T-helper 17 cell (primary cell): ENCODE measurements at places on chromosomes 12 and 14.

DNA sequence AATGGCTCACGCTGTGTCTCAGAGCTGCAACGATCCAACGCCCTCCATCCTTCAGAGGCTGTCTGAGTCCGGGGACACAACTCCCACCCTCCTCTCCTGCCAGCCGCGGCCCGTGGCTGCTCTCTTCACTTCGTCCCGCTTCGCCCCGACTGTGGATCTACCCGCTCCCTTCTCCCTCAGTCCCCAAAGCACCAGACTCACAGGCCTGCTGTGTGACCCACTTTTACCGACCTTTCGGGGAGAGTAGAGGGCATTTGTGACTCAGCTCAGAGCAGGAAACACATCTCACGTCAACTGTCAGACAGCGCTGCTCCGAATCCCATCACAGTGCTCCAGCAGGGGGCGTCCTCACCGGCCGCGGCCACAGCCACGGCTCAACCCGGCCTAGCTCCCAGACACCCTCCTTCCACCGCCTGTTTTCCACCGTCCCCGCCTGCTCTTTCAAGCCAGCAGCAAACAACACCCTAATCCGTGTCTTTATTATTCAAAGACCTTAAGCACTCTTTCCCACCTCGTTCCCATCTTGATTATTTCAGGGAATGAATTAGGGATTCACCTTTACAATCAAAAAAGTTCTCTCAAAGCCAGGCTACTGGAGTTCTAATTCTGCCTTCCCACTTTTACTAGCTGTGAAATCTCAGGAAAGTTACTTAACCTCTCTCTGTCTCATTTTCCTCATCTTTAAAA, 5.0 kb upstream of the AQP2 start:
- DNase-seq: peak; percentile 74

- no peak for DNase-seq
Observed at GRCh38 chr12:85424581-85425348, 144.7 kb downstream of the ALX1 start.

DNA sequence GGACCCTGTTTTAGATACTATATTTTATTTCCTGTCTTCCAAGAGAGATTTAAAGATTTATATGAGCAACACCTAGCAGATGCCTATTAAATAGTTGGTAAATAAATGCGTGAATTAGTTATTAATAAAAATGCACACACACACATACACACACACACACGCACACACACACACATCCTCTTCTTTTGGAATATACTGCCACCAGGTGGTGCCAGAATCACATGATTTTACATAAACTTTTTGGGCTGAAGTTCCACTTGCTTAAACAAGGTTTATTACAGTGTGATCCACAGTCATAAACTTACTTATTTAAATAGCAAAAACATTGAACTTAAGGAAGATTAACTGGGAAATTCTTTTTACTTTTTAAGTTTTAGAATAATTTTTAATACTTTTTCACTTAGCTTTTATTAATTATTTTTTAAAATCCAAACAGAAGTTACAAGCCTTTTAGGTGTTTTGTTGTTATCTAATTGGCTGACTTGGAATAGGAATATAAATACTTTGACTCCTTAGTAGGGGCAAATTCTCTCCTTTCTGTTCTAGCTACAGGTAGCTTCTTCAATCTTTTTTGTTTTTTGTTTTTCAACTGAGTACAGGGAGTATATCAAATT, 17.5 kb downstream of the RAD51B start:
- peak; percentile 30 for DNase-seq

GRCh38 chr12:30269496-30269895, 426.2 kb downstream of the IPO8 start:
- no peak for DNase-seq

- DNase-seq: no peak
Observed at GRCh38 chr14:103974575-103974974, 32.2 kb upstream of the RD3L start.

GRCh38 chr12:79662046-79662811, 28.5 kb downstream of the PAWR start:
- no peak for DNase-seq

DNA sequence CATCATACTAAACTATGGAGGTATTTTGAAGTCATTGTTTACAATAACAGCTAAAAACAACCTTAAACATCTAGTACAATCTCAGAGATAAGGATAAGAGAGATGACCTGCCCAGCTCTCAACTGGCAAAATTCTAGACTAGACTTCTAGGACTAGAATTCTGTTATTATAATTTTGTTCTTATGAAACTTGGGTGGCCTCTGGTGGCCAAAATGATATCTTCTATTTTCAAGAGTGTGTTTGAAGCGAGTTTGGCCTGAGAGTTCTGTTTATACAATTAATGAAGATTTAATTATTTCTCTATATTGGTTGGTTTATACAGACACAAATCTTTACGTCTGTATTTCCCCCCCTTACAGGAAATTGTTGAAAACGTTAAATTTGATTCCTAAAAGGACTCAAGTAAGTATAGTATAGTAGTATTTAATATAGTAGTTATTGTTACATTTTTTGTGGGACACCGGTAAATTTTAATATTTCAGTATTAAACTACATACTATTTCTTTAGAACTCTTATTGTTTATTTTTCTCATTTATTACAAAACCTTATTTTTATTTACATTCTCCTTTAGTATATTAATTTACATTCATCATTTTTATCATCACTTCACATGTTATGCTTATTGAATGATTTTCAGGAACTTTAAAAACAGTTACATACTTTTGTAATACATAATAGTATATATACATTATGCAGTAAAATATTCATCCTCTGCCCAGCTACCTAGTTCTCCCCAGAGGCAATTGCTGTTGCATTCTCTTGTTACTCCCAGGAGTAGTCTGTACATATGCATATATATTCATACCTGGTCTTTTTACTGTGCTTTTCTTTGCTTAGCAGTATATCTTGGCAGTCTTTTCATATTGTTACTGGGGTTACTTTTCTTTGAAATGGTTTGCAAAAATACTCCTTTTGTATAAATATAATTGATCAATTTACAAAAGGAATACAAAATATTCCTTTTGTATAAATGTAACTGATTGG, 6.6 kb downstream of the PPHLN1 start:
- DNase-seq: no peak

- no peak for DNase-seq
Observed at GRCh38 chr14:102907303-102907844, 15.1 kb upstream of the AMN start.

- DNase-seq: no peak
Observed at GRCh38 chr12:15757553-15758255, 31.5 kb downstream of the EPS8 start.

GRCh38 chr12:102965281-102966155, 8.0 kb downstream of the ASCL1 start:
- no peak for DNase-seq

DNA sequence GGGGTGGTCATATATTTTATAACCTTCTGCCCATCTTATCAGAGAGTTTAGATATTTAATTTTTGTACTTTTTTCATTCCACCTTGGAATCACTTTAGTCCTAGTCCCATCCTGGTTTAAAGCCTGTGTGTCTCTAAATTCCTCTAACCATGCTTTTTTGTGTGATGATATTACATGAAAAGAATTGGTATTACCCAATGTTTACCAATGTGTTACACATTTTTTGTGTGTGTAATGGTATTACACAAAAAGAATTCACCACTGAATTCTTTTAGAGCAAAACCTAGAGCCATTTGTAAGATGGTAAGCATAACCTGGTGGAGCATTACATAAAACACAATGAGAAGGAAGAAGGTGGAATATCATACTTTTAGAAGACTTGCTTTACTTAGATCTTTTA, 77.5 kb downstream of the FAR2 start:
- no peak for DNase-seq

DNA sequence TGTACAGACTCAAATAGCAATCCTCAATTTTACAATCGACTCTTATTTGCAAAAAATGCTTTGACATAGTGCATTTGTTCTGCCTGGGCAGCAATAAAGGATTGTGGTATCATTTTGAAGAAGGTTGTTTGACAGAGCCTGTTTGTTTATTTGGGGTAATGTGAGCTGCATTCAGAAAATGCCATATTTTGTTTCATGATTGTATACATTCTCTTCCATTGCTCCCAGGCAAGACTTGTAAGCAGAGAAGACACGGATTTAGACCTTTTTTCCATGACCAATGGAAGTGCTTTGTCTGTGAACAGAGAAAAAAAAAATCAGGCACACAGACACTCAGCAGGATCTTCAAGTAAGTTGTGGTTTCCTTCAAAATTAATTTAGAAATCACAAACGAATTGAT, 35.5 kb upstream of the ALX1 start:
- no peak for DNase-seq

DNA sequence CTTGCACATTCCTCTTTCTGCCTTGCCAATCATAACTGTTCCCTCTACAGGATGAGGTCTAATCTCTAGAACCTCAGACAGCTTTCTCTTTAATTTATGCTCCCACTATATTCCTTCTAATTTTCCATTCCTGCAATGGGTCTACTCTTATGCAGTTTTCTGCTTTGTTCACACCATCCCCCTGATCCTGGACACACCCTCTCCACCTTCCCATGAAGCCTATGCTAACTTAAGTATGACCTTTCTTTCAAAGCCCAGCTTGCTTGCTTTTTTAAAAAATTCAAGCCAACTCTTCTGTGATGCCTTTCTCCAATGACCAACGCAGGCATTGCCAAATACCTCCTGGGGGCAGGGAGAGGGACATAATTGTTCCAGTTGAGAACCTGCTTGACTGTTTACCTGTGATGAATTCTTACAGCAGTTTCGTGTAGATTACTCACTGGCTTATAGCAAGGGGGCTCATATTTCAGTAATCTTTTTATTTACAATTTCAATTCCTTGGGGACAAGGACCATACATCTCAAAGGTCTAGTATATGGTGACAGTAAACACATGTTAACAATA, 7.8 kb downstream of the SLC38A1 start:
- no peak for DNase-seq

DNA sequence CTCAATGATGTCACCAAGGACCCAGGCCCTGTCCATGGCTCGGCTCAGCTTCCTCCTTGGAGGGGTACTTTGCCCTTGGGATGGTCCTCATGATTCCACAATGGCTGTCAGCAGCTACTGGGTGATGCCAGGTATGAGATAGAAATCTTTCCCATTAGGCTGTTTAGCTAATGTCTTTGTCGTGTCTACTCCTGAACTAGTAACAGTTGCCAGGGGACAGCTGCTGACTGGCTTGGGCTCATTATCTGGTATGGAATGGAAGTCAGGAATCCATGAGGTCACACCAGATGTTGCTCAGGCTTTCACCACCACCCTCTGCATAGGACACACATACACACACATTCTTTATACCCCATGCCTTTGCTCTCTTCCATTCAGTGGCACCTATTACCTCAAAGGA, 9.2 kb downstream of the PRPH start:
- no peak for DNase-seq
